ENCODE measurements at places on chromosomes 11 and 22. TPM values are rescaled to one million over a fixed set of nuclear protein-coding genes. Genes with fewer than 3 reads are reported as not detected.

Gene OR6A2
- total RNA-seq, result 0.28 TPM

DNA sequence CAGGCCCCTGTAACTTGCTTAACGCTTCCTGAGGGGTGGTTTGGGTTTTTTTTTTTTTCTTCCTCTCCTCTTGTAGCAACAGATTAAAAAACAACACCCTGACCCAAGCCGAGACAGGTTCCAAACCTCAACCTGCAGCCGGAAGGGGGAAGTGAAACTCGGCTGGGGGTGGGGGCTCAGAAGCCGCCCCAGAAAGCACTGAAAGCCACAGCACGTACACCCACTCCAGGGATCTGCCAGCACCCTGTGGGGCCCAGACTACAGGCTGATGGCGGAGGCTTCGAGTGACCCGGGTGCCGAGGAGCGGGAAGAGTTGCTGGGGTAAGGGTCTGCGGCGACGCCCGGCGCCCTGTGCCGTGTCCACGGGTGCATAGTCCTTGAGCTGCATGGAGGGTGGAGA is at the start of gene LSP1:
Gene LSP1, plus strand, starts transcription at position 208 of the 400 bp plus-strand sequence. Its CDS starts 61 bp downstream, at position 269.
- no peak for DNase-seq
- H3K4me1 ChIP-seq, result peaks cover 17% of the 10 kb centered on the region
- no peaks in the 10 kb centered on the region for H3K27me3 ChIP-seq
- H3K27ac ChIP-seq, result no peak within 1 kb of the TSS

Gene MS4A6E
- not detected for total RNA-seq

DNA sequence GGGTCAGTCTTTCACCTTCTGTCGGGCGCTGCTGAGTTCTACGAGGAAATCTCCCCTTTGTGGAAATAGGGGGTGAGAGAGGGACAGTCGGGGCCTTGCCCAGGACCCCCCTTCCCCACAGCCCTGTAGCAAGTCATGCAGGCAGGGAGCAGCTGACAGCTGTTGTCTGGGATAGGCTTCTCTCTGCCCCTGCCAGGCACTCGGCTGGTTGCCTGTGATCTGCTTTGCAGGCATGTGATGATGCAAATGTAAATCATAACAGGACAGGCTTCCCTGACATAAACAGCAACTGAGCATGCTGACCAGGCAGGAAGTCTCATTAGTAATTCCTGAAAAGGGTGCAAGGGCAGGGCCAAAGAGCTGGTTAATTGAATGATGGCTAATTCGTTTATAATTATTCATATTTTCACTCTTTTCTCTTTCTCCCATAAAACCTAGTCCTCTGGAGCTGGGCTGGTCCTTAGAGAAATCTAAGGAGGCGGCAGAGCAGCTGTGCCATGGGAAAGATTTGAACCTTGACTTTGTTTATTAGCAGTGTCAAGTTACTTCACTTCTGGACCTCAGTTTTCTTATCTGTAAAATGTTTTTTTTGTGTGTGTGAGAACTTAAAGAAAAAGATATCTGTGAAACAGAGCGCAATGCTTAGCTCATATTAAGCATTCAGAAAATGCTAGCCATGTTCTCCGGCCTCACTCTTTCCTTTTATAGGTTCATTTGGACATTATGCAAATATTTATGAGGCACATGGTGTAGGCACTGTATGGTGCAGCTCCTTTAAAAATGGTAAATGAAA is 129.7 kb downstream of the LDLRAD3 start:
- H3K4me3 ChIP-seq, result no peak overlapping the region
- H3K36me3 ChIP-seq, result no peaks in the 10 kb centered on the region
- no peaks in the 10 kb centered on the region for H3K27me3 ChIP-seq

Gene MRPL21
- 36.4 TPM for total RNA-seq

All from adrenal gland (tissue), 19 donors.